ENCODE measurements at places on chromosomes 3 and 15.

- DNase-seq: no peak
These were observed 393.4 kb downstream of the NTRK3 start for GRCh38 chr15:87863152-87863551.

DNA sequence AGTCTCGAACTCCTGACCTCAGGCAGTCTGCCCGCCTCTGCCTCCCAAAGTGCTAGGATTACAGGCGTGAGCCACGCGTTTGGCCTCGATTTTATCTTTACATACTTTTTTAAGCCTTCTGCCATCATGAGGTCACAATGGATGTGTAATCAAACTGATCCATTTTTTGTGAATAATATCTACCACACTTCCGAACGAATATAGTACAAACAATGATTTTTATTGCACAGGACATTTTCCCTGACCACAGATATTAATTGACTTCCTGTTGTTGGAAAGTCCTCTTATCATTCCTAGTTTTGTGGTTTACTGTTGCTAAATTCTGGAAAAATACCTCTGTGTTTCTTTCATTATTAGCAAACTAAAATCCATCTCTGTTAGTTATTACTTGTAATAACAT, 68.9 kb downstream of the MINDY2 start:
- DNase-seq: no peak

- DNase-seq: no peak
These were observed 8.9 kb upstream of the CHRNA3 start for GRCh38 chr15:78629716-78630065.

- no peak for DNase-seq
These were observed 223.0 kb downstream of the OPA1 start for GRCh38 chr3:193816028-193816395.

GRCh38 chr3:136778865-136779264, 26.7 kb upstream of the STAG1 start:
- no peak for DNase-seq

DNA sequence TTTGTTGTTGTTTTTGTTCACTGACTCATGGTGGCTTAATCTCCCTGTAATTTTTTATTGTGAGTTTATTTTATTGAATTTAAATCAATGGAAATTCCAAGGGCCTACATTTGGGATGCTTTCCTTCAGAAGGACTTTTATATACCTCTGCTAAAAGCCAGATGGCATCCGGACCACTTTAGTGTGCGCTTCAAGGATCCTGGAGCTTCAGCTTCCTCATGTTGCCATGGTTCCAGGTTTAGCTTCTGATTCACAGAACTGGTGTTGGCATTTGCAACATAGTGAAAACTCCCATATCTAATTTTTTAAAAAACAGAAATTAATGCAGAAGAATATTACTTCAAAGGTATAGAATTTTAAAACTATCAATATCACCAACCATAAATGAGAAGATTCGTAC, 8.5 kb upstream of the HACD2 start:
- no peak for DNase-seq

GRCh38 chr3:173336261-173336660, 61.3 kb upstream of the NLGN1 start:
- DNase-seq: no peak

- DNase-seq: no peak
These were observed 20.6 kb upstream of the WWTR1 start for GRCh38 chr3:149678351-149678950.

GRCh38 chr3:46695177-46695961, 1.9 kb upstream of the ALS2CL start:
- DNase-seq: no peak
